ENCODE measurements at places on chromosomes 11 and 22.

DNA sequence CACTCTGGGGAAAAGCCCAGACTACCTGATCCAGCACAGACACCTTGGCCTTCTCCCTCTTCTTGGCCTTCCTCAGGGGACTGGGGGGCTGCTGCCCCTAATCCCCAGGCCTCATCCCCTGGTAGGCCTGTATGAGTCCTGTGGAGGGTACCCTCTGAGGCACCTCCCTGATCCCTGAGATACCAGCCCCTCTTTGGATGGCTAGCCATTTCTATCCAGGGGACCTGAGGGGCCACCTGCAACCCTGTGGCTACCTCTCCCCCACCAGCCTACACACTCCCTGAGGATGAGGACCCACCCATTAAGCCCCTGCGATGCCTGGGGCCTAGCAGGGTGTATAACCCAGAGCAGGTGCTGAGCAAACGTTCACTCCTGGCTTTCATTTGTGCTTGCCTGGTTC, 54.6 kb downstream of the HIRA start:
- no peak for DNase-seq

- DNase-seq = no peak
These were observed 696.5 kb upstream of the CHORDC1 start for GRCh38 chr11:90919332-90919731.

DNA sequence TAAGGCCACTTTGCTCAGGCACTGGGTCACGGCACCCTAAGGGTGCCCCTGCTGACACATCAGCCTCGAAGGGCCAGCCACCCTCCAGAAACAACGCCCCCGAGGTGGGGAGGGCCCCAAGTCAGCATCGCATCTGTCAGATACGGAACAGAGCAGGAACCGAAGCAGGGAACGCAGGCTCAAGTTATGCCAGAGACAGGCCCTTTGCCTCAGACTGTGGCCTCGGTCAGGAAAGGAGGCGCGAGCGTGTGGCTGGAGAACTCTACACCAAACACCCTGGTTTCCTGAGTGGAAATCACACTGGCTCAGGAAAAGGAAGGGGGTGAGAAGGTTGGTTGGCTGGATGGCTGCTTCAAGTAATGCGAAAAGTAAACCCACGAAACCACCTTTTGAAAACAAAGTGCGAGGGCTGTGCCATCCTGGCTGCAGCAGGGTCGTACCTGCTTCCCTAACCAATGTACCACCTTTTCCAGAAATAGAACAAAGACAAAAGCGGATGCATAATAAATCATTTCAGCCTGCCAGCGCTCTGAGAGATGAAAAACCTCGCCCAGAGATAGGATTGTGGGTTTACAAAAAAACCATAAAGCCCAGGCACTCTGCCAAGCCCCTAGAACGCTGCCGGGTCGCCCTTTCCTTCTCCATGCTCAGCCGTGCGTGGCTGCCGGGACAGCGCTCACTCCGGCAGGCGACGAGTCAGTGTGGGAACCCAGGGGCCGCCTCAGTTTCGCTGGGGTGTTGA, 38.6 kb downstream of the TRMU start:
- peak; percentile 9 for DNase-seq

DNA sequence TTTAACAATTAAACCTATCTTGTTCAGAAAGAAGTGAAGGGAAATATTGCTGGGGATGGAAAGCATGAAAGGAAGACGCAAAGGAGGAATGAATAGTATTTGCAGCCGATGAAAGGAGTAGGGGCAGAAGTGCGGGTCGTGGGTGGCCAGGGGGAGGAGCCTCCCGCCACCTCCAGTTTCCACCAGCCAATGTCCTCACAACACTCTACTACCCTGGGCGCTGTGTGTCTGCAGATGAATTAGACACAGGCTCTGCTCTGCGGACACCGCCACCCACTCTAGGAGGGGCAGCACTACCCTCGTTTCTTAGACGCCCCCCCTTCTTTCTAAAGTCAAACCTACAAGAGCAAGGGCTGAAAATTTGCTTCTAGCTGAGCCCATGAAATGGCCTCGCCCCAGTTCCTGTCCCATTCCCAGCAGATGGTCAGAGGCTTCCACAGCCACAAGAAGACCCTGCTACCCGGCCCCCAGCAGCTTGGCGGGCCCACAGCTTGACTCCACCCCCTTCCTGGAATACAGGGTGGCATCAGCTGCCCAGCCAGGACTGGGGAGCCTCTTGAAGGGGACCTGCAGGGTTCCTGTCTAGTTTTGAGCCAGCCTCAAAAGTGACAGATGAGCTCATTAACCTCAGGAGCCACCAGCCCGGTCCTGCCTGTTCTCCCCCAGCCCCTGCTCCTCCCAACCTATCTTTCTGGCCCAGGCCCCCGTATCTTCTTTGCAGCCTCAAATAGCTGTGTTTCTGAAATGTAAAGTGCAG, 268.1 kb downstream of the BUD13 start:
- DNase-seq = no peak

- DNase-seq = peak; percentile 51
These were observed 88.4 kb upstream of the BID start for GRCh38 chr22:17862646-17863181.

DNA sequence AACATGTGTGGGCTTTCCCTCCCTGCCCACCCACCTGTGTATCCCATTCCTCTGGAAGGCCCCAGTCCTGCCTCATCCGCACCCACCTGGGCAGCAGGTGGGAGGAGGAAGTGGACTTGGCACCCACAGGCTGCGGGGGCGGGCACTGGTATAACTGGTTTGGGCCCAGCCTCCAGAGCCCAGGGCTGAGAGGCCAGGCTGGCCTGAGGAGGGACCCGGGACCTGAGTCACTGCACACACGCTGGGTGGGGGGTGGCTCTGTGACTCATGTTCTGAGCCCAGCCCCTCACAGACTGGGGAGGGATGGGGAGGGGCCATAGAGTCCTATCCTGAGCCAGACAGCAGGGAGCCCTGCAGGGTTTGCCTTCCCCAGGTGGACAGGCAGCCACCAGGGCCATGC, 16.7 kb downstream of the PHLDA2 start:
- DNase-seq = no peak

GRCh38 chr11:130209128-130209932, 49.7 kb downstream of the ST14 start:
- no peak for DNase-seq

DNA sequence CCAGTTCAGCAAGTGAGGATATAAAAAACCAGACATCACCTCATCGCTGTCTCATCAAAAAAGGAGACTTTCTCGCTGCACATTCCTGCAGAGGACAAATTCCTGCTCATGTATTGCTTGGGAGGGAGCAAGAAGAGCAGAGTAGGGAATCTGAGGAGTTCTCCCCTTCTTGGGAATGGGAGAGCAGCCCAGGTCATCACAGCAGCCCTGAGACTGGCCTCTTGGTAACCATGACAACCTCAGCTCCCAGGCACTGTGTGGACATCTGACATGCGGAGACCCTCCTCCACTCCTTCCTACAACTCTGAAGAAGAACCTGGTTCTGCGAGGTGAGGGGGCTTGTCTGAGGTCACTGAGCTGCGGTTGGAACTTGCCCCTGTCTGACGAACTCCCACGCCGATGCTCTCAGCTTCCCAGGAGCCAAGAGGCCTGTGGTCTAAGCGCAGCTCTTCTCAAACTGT, 17.9 kb downstream of the RFPL1 start:
- no peak for DNase-seq

DNA sequence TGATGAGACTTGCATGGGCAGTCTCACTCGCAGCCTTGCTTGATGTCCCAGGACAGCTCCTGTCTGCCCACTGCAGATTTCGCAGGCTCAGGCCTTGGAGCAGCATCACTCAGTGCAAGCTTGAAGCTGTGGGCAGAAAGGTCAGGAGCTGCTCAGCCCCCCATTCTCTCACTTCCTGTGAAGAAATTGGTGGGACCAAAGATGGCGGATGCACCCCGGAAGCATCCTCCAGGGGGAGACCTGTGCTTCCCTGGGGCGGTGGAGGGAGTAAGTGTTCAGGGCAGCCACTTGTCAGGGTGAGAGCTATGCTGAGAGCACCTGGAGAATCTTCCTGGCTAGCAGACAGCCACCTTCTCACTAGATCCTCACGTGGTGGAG, 11.3 kb downstream of the PLAAT2 start:
- DNase-seq = no peak

DNA sequence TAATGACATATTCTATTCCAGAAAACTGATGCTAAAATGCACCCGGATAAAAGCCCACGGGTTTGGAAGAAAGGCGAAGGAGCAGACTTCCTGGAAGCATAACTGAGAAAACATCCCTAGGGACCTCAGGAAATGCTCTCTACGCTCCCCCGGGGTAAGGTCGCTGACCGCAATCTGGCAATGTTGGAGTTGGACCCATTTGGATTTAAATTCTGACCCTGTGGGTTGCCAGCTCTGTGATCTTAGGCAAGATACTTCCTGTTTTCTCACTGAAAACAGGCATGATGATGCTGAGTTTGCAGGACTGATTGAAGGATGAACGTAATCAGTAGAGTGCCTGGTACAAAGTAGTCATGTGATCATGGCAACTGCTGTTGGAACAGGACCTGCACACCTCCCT, 1054.0 kb downstream of the NTM start:
- no peak for DNase-seq

- DNase-seq = no peak
These were observed 18.2 kb upstream of the MUC5AC start for GRCh38 chr11:1139441-1140083.

DNA sequence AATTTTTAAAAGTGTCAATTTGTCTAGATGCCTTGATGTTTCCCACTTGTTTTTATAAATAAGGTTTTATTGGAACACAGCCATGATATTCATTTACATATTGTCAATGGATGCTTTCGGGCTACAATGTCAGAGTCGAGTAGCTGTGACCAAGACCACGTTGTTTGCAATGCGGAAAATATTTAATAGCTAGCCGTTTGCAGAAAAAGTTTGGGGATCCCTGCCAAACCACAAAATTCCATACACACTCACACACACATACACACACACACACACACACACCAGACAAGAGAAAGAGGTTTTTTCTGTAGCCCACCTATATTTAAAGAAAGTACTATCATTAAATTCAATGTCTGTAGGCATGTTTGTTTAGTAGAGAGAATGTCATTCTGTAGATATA, 58.3 kb downstream of the TYR start:
- DNase-seq = no peak

GRCh38 chr11:120867024-120867423, 156.9 kb upstream of the TBCEL start:
- DNase-seq = no peak
